ENCODE measurements at places on chromosomes 3 and 15.
A peak's percentile ranks its signal among the peaks of the same experiment; 100 is the strongest.

DNA sequence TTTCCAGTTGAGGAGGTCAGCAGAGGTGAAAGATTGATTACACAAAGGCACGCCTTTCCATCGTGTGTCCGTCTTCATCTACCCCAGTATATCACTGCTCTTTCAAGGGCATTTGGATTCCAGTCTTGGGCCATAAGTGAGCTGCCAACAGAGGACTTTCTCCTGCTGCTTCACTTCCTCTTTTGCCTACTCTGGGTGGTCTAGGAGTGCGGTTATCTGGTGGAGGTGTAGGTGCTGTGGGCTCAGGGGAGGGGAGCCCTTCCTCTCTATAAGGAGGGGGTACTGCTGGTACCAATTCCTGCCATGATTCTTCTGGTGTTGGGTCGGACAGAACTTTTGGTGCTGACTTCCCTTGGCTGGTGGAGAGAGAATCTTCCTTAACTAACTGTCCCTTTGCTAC is 83.1 kb upstream of the VEPH1 start:
- no peak for DNase-seq

DNA sequence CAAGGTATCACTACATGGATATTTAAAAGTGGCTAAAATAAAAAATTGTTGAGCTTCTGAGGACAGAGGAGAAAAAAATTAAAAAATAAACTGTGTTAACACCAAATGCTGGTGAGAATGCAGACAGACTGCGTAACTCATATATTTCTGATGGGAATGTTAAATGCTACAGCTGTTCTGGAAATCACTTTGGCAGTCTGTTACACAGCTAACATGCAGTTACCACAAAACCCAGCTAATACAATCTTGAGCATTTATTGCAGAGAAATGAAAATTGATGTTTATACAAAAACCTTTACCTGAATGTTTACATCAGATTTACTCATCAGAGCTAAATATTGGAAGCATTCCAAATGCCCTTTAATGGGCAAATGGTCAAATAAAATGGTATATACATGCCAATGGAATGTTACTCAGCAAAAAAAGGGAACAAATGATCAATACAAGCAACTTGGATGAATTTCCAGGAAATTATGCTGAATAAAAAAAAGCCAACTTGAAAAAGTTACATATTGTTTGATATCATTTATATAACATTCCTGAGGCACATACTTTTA is 24.6 kb downstream of the MNS1 start:
- no peak for DNase-seq

GRCh38 chr15:65286704-65287519 is at the start of gene PARP16:
TSS of gene PARP16 (minus strand) at chr15:65286883. CDS start at chr15:65286426, 457 bp downstream.
- DNase-seq = peak; percentile 61

DNA sequence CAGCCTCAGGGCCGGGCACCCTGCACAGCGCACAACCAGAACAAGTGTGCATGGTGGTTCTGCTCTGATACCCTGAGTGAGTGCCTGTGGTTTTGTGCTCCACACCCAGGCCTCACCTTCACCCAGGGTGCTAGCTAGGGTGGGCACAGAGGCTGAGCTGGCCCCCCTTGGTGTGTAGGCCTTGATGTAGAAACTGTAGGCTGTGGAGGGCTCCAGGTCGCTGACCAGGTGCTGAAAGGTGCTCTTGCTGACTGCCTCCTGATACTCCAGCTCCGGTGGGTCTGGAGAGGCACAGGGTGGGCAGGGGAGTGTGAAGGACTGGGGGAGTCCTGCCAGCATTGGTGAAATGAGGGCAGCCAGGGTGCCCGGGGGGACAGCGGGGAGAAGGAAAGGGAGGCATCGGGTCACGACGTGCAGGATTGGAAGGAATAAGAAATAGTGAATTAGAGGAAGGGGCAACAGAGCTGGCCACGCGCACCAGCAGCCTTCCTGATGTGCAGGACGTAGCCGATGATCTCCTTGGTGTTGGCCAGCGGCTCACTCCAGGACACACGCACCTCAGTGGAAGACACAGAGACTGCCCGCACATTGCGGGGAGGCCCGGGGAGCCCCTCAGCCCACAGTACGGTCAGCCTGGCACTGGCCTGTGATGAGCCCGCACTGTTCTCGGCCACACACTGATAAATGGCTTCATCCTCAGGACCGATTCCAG is 26.6 kb downstream of the RNU5B-1 start:
- DNase-seq = no peak

GRCh38 chr3:179510496-179510895 is 52.2 kb upstream of the ACTL6A start:
- no peak for DNase-seq

- DNase-seq = peak; percentile 43
These were observed 43.3 kb downstream of the TGFBR2 start for GRCh38 chr3:30649572-30650318.

GRCh38 chr3:138799822-138800221 is 34.9 kb downstream of the PIK3CB start:
- no peak for DNase-seq

DNA sequence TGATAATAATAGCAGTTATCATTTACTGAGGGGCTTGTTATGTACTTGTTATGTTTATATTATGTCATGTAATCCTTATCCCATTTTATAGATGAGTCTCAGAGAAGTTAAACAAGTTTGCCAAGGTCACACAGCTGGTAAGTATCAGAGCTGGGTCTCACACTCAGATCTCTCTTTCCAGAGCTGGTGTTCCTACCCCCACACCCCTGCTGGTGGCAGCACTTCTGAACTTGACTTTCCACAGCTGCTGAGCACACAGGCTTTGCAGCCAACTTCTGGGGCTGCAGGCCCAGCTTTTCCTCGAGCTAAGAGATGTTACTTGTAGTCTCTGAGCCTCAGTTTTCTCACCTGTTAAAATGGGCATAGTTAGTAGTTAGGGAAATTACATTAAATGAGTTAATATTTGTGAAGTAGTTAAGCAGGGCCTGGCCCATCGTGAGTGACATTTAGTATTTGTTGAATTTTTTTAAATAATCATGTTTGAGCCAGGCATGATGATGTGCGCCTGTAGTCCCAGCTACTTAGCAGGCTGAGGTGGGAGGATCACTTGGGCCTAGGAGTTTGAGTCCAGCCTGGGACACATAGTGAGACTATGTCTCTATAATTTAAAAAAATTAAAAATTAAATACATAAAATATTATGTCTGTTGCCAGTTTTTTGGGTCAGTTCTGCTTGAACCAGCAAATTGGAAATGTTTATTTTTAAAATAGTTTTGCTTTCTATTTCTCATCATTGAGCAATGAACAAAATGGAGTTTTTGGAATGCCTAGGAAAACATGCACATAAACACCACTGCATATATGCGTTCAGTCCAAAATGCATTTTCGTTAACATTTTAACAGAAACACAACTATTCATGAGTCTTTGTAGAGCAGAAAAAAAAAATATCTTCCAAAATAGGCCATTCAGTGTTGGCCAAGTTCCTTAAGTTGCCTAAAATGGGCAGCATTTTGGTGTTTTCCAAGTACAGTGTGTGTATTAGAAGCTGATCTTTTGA is 87.3 kb downstream of the SMAD6 start:
- peak; percentile 76 for DNase-seq

GRCh38 chr15:70584838-70585706 is 178.3 kb downstream of the UACA start:
- no peak for DNase-seq

GRCh38 chr3:50189274-50189673 is 2.1 kb upstream of the GNAT1 start:
- peak; percentile 91 for DNase-seq

DNA sequence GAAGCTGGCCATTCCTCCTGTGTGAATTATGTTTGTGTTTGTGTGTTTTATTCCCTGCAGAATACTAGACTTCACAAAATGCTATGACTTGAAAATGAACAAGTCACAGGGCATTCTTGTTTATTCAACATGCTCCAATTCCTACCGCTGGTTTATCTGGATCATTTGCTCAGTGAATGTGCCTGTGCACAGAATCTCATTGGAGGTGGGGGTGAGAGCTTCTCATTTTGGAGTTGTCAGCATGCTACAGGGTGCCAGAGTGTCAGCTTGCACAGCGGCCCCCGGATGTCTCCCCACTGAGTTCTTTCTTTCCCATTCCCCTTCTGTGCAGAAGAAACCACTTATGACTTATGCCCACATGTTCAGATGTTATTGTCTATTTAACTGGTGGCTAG is 428.7 kb downstream of the ROBO2 start:
- no peak for DNase-seq

- no peak for DNase-seq
These were observed 107.1 kb downstream of the DGKG start for GRCh38 chr3:186254676-186255650.

GRCh38 chr3:185071287-185071800 is 81.5 kb downstream of the C3orf70 start:
- DNase-seq = no peak

DNA sequence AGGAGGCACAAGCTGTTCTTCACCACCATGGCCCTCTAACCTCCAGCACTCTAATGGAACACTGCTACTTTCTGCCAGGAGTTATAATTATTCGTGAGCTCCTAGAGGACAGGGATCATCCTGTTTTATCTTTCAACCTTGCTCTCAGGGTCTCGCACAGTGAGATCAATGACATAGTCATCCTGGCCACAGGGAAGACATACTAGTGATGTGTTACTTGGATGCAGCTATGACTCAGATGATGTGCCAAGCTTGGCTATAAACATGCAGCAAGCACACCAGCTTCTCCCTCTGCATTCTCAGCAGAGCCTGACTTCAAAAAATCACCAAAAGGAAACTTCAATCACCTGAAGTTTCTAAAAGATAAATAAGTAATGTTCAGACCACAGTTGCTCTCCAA is 203.8 kb upstream of the HES1 start:
- no peak for DNase-seq

DNA sequence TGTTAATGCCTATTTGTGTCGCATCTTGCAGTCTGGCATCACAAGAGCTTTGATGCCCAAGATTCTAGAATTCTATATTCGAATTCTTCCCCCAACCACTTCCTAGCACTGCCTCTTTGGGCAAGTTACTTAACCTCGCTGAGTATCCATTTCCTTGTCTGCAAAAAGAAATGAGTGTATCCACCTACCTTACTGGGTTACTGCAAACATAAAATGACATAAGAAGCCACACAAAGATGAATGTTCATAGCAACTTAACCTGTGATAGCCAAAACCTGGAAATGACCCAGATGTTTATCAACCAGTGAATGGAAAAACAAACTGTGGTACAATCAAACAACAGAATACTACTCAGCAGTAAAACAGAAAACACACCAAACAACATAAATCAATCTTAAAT is 24.9 kb downstream of the RFTN1 start:
- no peak for DNase-seq

- no peak for DNase-seq
These were observed 75.7 kb upstream of the BNIP2 start for GRCh38 chr15:59764775-59765174.

DNA sequence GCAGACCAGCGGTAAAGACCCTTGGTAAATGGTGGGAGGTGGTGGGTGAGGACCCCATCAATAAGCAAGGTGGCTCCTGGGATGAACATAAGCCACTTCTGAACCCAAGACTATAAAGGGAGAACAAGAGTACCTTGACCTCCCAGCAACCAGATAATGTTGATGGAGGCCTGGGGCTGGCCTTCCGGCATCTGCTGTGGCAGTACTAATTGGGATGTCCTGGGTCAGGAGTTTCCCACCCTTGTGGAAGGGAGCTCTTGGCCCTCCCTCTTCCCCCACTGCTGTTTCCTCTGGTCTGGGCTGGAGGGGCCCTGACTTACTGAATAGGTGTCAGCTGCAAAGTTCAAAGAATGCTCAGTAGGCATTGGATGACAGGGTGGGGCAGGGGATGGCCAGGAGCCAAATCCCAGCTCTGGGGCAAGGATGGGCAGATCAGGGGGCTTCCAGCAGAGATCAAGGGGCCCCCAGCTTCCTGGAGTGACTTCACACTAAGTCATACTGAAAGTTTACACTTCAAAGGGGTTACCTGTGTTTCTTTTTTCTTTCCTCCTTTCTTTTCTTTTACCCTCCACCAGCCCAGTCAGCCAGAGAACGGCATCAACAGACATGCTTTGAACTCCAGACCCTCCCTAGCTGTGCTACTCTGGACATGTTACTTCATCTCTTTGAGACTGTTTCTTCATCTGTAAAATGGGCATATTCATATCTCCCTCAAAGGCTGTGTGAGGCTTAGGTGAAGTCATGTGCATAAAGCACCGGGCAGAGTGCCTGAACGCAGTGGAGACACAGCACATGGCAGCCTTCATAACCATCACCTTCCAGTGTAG is 1.5 kb downstream of the RBP1 start:
- DNase-seq = no peak

DNA sequence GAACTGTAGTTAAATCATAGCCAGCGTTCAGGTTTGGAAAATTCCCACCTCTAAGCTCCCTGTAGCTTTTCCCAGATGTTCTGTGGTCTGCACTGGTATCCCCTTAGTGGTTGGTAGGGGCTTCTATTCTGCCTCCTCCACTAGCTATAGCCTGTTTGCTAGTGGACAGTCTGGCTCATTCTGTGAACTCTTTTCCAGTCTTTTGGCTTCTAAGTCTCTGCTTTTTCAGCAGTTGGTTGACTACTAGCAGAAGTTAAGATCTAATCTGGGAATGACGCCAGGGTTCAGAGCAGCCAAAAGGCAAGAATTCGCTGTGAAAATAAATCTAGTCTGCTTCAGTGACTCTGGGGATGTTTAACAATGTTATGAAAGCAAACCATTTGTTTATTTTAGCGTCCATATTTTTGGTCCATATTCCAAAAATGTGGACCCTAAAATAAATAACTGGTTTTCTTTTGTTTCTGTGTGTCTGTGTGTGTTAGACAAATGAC is 73.7 kb upstream of the WDR72 start:
- no peak for DNase-seq

DNA sequence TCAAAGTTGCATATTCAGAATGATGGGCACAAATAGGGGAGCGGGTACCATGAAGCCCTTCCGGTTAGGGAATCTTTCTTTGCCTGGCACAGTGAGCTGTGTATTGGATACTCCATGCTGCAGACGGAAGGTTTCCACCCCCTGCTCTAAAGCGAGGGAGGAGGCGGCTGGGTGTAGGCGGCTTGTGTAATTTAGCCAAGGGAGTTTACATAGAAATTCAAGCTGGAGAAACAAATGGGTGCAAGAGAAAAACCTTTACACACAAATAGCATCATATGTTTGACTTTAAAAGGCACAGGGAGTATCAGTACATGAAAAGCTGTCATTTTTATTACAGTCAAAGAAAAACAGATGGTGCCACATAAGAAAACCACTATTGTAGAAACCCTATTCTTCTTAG is 59.3 kb upstream of the ADCY5 start:
- no peak for DNase-seq

DNA sequence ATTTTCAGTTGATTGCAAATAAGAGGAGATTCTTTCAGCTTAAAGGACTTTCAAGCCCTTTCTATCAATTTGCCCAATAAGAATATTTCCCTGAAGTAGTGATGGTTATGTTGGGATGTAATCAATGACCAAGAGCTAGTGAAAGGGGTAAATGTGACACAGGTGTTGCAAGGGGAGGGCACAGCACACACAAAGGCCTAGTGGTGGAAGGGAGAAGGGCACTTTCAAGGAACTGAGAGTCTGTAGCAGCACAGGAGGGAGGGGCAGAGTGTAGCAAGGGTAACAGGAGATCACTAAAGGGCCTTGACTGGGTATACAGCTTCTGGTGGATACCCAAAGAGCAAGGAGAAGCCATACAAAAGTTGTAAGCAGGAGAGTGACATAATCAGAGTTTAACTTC is 217.8 kb upstream of the ARHGEF26 start:
- no peak for DNase-seq

All from hepatic stellate cell (primary cell).